IMR-90 (cell line): ENCODE measurements at places on chromosomes 6 and 20. TPM values are rescaled to one million over a fixed set of nuclear protein-coding genes. Genes with fewer than 3 reads are reported as not detected.

GGT7 gene
- total RNA-seq: 3.3 and 3.4 TPM in 2 replicates

ASIP gene
- total RNA-seq: not detected in 2 replicates

SMLR1 gene
- not detected in 2 replicates for total RNA-seq

MAPK13 gene
- 1.9 and 2.0 TPM in 2 replicates for total RNA-seq

LY6G6F gene
- total RNA-seq: not detected in 2 replicates

SOD2 gene
- total RNA-seq: 243 TPM in 2 replicates
